Activated CD8-positive, alpha-beta memory T cell treated with anti-CD3 and anti-CD28 coated beads for 1 hour (primary cell): ENCODE measurements at places on chromosomes 7 and 10.

GRCh38 chr10:113953505-113954272, 90.0 kb upstream of the ADRB1 start:
- no peak for DNase-seq

DNA sequence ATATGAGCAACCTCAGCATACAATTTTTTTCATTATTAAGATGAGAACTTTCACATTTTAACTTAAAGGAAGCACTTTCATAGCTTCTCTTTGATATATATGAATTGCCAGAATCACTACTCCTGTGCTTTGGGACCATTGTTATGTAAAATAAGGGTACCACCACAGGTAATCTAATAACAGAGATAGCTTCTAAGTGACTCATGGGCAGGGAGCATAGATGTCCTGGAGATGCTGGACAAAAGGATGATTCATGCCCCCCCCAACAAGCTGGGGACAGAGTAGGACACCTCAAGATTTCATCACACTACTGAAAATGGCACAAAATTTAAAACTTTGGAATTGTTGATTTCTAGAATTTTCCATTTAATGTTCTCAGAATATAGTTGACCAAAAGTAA, 641.1 kb downstream of the PCDH15 start:
- no peak for DNase-seq

- DNase-seq, result no peak
Measured at GRCh38 chr10:49502358-49502757, 36.6 kb downstream of the ERCC6 start.

GRCh38 chr10:35661236-35661635, 19.1 kb upstream of the FZD8 start:
- DNase-seq, result no peak

DNA sequence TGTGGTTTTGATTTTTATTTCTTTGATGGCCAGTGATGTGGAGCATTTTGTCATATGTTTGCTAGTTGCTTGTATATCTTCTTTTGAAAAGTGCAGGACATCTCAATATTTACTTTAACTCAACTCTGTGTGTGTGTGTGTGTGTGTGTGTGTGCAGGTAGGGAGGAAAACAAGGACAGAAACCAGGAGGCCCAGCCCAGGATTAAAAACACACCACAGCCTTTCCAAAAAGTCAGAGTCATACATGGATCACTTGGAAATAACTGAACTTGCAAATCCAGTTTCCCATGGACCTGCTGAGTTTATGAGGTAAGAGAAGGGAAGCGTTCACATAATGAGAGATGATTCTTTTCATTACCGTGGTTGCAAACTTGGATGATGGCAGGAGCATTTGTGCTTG, 189.9 kb upstream of the LYZL1 start:
- DNase-seq, result no peak

DNA sequence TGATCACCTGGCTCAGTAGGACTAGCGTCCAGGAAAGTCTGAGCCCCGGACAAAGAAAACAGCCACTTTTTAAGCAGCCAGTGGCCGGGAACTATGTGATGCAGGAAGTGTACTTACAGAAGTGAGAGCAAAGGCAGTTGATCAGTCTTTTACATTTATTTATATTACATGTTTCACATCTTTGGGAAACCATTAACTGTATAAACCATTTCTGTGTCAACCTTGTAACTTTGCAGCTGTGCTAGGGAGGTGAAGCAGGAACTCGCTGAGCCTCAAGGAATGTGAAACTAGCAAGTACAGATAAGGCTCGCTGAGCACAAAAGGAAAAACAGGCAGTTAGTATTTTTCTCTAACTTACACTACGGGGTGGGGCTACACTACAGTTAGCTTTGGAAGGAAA, 39.9 kb upstream of the HECW1 start:
- DNase-seq, result no peak

DNA sequence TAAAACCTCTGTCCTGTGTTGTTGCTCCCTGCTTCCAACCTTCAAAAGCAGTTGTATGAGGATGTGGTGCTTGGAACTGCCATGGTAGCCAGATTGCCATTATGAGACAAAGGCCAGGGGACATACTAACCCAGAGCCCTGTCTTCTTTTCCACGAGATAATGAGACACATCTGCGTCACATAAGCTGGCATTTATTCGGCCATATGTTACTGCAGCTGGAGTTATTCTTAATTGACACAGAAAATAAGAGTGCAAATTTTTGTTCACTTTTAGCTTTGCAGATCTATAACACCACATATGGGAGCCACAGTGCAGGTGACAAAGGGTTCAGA, 15.5 kb upstream of the PDLIM1 start:
- no peak for DNase-seq

DNA sequence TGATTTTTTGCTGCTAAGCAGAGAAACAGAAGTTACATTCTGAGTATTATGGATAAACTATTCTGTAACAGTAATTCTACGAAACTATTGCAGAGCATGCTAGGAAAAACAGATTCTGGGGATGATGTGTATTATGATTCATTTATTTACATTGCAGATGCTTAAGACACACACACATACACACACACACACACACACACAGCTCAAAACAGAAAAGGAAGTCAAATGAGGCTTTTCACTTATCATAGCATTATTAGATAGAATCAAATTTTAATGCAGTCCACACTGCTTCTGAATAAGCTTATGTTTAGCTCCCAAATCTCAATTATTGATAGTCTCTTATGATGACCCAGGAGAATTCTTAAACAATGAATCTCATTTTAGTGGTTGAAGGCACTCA, 307.2 kb downstream of the HGF start:
- no peak for DNase-seq

DNA sequence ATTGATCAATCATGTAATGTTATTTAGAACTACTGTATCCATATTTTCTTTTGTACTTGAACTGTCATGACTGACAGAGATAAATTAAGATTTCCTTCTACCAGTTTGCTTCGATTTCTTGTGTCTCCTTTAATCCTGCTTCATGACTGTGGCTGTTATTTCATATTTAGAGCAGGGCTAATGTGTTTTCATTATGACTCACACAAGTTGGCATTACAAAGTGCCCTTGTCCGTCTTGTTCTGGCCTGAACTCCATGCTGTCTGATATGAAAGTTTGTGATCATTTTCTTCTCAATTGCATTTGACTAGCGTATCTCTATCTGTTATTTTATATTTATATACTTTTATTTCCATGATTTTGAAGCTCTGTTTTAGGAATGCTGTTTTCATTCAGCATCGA, 344.1 kb upstream of the PRKCQ start:
- DNase-seq, result no peak

GRCh38 chr10:38600696-38601095, 506.6 kb downstream of the ZNF37A start:
- no peak for DNase-seq

- DNase-seq, result no peak
Measured at GRCh38 chr7:39656415-39656814, 33.0 kb downstream of the RALA start.

- DNase-seq, result no peak
Measured at GRCh38 chr10:48802611-48803071, 118.0 kb downstream of the WDFY4 start.

DNA sequence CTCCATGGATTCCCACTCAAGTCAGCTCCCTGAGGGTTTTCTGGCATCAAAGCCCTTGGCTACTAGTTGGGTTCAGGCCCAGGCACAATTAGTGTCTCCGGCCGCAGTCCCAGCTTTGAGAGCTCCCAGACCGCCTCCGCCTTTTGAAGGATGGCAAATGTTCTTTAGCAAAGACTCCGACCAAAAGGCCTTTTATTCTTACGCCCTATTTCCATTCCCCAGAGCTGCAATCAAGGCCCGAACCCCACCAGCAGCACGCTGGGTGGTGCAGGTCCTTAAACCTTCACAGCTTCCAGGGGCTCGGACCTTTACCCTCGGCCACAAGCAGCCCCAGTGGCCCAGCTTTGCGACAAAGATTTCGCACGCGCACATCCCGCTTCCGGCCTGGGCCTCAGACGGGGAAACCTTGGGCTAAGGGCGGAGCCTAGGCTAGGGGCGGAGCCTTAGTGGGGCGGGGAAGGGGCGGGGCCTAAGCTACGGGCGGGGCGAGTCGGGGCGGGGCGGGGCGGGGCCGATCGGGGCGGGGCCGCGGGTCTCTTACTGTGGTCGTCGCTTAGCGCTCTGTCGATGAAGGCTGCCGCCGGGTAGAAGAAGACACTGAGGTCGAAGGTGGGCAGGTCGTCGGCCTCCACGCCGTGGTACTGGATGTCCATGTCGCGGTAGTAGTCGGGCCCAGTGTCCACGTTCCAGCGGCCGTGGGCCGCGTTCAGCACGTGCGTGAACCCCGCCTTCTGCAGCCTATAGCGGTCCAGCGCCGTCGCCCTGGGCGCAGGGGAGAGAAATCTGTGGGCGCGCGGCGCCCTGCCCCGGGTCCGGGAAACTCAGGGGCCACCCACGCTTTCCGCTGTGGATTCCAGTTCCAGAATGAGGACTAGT, 68.0 kb upstream of the SAMD8 start:
- DNase-seq, result peak; percentile 17

GRCh38 chr7:1964211-1964912, 268.4 kb downstream of the MAD1L1 start:
- no peak for DNase-seq

GRCh38 chr7:157413881-157414701, 77.3 kb downstream of the DNAJB6 start:
- no peak for DNase-seq

- no peak for DNase-seq
Measured at GRCh38 chr10:105967256-105967655, 1197.2 kb downstream of the SORCS1 start.

GRCh38 chr10:91076991-91077548, 143.4 kb upstream of the PCGF5 start:
- DNase-seq, result no peak

DNA sequence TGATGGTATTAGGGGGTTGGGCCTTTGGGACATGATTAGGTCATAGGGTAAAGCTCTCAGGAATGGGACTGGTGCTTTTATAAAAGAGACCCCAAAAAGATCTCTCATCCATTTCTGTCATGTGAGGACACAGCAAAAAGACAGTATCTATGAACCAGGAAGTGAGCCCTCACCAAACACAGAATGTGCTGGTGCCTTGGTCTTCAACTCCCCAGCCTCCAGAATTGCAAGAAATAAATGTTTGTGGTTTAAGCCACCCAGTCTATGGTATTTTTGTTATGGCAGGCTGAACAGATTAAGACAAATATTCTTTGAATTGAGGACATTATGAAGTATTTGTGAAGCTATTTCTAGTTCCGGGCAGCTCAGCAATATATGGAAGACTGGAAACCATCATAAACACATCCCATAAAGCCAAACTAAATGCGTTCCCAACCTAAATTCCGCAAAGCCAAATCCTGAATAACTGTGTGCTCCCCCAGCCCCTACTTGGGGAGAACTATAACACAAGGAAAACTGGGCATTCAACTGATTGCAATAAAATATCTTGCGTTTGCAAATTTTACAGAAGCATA, 153.7 kb downstream of the GALNT17 start:
- DNase-seq, result no peak

- DNase-seq, result no peak
Measured at GRCh38 chr10:79328737-79329504, 18.3 kb upstream of the PPIF start.

- DNase-seq, result no peak
Measured at GRCh38 chr10:1396297-1396635, 340.1 kb downstream of the WDR37 start.

- DNase-seq, result no peak
Measured at GRCh38 chr7:55156919-55157763, 138.3 kb downstream of the EGFR start.

DNA sequence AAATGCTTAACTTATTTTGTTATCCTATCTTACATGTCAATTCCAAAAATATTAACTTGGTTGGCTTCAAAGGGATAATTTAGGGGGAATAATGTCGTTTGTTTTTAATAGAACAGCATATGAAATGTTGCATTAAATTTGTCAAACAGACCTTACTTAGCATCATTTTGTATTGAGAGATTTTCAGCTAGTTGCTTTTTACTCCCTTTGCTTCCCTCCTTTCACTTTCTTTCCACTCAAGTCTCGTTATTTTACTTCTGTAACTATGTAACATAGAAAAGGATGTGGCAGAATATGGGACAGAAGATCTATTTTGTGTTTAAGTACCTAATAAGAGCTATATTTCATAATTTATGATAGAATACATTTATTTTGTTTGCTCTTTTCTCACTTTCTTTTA, 2.6 kb downstream of the PHYHIPL start:
- DNase-seq, result no peak
